ENCODE measurements at places on chromosomes 6 and 20. TPM values are rescaled to one million over a fixed set of nuclear protein-coding genes. Genes with fewer than 3 reads are reported as not detected.

The ISM1 gene
- total RNA-seq: 0.33 TPM

- no peak for DNase-seq
Observed at GRCh38 chr20:37697314-37697713, 3.5 kb downstream of the CTNNBL1 start.

The BEND6 gene
- total RNA-seq: 2.1 TPM

- DNase-seq: no peak
Observed at GRCh38 chr6:166645896-166646295, 18.8 kb upstream of the RPS6KA2 start.

The COL11A2 gene
- total RNA-seq: 0.82 TPM

DNA sequence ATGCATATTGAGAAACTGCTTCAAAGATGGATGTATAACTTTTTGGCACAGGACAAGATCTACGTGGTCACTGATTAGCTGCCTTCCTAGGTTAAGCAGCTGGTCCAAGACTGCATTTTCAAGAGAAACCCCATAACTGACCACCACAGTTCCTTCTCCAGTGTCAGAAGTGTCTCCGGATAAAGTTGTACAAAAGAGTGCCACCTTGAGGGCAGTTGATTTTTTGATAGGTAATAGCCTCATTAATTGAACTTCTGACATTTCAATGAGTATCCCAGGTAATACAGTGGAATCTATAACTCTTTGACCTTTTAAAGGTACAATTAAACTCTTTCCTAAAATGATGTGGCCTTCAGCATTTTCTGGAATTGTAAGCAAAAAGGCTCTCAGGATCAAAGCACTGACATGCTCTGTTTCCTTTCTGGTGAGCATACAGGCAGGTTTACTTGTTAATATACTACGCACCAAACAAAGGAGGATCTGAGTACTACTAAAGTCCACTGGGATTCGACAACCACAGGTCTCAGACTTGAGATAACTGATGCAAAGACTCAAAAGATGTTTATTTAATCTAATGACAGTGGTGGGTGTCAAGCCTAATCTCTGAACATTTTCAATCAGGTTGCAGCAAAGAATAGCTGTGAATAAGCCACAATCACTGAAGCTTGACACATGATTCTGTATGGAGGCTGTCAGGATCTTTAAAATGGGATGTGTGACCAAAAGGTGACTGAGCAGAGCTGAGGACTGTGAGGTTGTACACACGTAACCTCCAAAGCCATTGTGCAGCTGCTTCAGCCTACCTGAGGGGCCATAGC lies 21.2 kb downstream of the MKKS start:
- no peak for DNase-seq

DNA sequence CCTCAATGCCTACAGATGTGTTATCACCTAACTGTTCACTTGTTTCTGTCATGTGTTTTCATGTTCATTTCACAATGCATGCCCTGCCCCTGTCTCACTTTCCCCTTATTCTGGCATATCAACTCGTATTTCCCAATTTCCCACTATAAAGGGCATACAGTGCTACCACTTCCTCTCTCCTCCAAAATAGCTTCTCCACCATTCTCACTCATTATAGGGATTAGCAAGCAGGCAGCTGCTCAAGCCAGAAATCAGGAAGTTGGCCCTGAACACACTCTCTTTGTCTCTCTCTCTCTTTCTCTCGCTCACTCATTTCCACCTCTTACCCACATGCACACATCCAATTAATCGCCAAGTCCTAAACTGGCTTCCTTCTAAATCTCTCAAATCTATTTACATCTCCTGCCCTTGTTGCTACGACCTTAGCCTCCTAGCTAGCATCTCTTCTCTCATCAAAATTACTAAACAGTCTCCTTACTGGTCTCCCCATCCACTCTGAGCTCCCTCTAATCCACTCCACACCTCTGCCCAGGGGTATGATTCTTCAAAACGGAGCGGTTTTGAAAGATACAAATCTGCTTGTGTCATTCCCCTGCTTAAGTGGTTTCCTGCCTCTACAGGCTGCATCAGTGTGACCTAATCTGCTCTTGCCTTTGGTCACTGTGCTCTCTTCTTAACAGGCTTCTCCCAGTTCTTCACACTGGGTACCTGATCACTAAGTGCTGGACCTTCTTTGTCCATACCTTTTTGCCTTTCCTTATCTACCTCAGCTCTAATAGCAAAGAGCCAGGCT lies 196.2 kb downstream of the BTBD9 start:
- no peak for DNase-seq

The ZC2HC1B gene
- total RNA-seq: 0.50 TPM

DNA sequence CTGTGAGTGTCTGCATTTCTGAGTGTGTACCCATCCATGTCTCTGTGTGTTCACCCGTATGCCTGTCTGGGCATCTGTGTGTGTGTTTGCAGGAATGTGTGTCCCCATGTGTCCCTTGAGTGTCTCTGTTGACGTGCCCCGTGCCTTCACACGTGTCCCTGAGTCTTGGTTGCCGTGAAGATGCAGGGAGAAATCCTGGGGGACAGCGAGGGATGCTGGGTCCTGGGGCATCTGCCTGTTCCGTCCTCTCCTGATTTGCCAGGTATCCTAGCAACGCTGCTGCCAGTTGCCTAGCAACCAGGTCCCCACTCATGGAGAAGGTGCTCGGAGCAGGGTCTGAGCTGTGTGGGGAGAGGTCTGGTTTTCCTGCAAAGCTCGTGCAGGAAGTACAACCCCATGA lies 6.0 kb upstream of the LKAAEAR1 start:
- DNase-seq: no peak

- DNase-seq: no peak
Observed at GRCh38 chr6:157838718-157839430, 15.8 kb downstream of the SNX9 start.

The LST1 gene
- total RNA-seq: 8.6 TPM

- DNase-seq: no peak
Observed at GRCh38 chr6:118187568-118188164, 280.6 kb downstream of the SLC35F1 start.

All from ovary (tissue), 10 donors.